Renal cortical epithelial cell (primary cell): ENCODE measurements at places on chromosomes 3 and 15.

- DNase-seq, result no peak
Measured at GRCh38 chr15:29704950-29705597, 117.2 kb downstream of the TJP1 start.

DNA sequence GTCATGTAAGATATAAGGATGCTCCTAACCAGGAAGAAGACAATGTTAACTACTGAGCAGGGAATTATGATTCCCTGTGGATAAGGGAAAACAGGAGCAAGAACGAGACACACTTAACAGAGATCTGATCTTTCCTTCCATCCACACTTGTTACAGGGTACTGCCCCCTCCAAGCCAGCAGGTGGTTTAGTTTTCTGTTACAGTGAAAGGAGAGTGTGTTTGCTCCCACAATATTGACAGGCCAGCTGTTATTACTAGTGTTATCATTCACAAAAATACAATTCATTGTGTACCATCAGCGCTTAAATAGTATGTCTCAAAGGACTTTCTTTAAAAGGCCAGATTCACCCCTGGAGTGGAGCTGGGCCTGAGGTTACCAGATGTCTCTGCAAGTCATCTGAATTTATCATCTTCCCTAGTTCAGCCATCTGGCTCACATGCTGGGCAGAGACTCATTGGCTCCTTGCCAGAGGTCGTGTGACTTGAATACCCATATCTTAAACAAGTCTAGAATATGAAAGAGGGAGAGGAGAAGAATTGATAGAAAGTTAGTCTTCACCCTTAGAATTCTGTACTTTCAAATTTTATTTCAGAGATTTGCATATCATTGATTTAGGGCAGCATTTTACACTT, 16.8 kb upstream of the FMN1 start:
- no peak for DNase-seq

GRCh38 chr3:139456386-139456785, 19.9 kb downstream of the RBP2 start:
- no peak for DNase-seq

DNA sequence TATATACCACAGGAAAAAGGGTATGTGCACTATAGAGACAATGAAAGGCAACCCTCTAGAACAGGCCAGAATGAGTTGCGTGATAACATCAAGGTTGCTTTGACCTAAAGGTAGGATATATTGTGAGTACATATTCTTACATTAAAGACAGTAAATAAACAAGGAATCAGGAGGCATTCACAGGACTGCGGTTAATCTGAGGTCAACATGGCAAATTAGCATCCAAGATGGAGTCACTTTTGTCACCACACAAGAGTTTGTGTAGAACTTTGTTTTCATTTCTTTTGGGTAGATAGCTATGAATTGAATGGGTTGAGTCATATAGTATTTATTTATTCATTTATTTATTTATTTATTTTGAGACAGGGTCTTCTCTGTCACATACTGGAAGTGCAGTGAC, 11.5 kb upstream of the SCAP start:
- no peak for DNase-seq
